Mesenteric fat pad (tissue), 1 donor: ENCODE measurements at places on chromosomes 12 and 14.

DNA sequence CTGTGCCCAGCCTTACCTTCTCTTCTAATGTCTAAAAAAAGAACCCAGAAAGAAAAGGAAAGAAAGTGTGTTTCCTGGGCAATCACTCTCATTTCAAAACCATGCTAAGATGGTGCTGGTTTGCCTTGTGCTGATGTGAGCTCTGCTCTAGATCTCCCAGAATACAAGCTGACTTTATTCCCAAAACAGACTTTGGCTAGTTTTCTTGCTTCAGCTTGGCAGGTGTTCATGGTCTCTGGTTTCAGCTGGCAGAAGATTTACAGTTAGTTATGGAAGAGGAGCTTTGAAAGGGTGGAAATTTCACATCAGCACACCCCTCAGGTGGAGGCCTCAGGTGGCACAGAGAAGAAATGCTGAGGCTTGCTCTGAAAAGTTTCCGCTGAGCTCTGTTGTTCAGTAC is 34.4 kb downstream of the PPP1R36 start:
- no peak for DNase-seq

DNA sequence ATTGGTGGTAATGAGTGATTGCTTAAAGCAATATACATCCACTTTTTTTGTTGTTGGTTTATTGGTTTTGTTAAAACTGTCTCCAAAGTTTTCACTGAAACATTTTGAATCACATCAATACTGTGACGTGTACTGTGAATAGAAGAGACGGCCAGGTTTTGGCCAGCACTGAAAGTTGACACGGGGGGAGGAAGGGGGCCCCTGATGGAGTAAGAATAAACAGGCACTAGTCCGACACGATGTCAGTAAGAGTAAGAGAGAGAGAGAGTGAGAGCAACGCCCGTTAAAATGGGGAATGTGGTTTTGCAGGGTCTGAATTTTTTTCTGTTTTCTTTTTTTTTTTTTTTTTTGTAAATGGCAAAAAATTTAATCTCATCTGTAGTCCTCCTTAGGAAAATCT is 14.7 kb downstream of the PEBP1 start:
- DNase-seq = peak; percentile 20

DNA sequence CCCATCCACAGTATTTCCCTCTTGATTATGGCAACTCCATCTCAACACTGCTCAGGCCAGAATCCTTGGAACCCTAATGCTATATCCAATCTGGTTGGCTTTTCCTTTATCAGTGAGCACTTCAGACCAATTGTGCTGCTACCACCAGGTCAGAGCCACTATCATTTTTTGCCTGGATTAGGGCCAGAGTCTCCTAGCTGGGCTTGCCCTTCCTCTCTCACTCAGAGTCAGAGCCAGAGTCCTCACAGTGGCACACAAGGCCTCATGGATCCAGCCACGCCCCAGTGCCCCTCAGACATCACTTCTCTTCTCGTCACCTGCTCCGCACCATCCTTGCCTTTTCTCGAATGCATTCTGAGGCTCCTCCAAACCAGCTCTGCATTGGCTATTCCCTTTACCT is 211.1 kb downstream of the ANO6 start:
- DNase-seq = no peak

GRCh38 chr12:262817-263216 is at the start of gene SLC6A13:
TSS of gene SLC6A13 (minus strand) at chr12:262836. CDS start at chr12:260052, 2,784 bp downstream.
- DNase-seq = no peak

DNA sequence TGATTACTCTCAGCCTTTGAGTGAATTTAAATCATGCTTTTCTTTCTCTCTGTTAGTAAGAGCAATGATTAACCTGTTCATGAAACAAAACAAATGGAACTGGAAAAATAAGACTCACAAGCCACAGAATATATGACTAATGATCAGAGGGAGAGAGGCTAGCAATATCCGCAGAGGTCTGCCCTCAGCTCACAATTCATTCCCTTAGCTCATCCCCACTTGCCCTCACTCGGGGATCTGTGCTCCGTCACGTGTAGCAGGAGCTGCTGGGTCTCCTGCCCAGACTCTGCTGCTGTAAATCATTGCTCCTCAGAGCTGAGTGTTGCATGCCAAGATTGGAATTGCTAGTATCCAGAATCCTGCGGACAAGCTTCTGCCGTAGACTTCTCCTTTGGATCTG is 53.1 kb upstream of the GNG2 start:
- no peak for DNase-seq

DNA sequence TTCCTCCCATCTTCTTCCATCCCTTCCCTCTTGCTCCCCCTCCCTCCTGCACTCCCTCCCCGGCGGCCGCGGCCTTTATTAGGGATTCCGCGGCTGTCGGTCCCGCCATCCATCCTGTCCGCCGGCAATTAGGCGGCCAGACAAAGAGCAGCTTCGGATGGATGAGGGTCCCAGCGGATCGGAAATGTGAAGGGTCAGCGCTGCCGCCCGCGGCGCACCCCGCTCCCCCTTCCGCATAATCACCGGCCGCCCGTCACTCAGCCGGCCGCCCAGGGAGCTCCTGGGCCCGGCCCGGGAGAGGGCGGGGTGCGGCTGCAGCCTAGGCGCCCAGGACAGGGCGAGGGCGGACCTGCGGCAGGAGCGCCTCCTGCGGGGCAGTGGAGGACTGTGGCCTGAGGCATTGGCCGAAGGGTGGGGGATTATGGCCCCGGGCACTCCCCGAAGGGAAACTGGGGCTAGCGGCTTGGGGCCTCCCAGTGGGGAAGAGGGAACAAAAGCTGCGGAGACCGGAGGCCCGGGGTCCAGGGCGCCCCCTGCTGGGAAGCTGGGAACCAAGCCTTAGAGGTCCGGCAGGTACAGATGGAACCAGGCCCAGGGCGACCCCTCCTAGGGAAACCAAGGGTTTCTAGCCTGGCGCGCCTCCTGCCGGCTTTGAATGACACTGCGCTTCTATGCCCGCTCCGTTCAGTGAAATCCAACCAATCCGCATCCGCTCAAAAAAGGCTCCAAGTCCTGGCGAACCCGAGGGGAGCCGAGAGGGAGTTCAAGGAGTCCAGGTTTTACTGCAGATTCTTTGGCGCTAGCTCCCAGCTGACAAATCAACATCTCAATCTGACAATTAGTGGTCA is 4.4 kb upstream of the DNAJC22 start:
- DNase-seq = peak; percentile 94
